ENCODE measurements at places on chromosomes 4 and X.

- no peak for DNase-seq
These were observed 35.4 kb upstream of the SORCS2 start for GRCh38 chr4:7156761-7157488.

- DNase-seq, result no peak
These were observed 33.2 kb upstream of the BMP15 start for GRCh38 chrX:50877310-50877709.

GRCh38 chr4:116899561-116899960, 185.8 kb downstream of the TRAM1L1 start:
- DNase-seq, result no peak

- no peak for DNase-seq
These were observed 105.5 kb upstream of the PSAPL1 start for GRCh38 chr4:7540206-7540605.

- no peak for DNase-seq
These were observed 670.3 kb downstream of the IL1RAPL1 start for GRCh38 chrX:29257521-29257920.

DNA sequence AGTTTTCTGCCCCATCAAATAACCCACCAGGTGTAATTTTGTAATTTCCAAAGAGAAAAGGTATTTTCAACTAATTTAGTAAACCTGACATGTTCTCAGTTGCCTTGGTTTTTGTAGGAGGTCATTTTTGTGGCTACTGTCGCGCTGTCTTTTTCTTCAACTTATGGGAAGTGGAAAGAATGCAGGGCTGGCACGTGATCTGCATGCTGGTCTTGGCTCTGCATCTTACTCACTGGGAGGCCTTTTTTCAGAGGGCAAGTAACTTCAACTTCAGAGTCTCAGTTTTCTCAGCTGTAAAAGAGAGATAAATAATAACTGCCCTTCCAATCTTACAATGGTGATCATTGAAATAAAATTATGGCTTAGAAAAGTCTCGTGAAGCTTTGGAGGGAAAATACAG, 109.9 kb upstream of the SMIM10 start:
- no peak for DNase-seq

- no peak for DNase-seq
These were observed 136.5 kb downstream of the RBM47 start for GRCh38 chr4:40493160-40493559.

DNA sequence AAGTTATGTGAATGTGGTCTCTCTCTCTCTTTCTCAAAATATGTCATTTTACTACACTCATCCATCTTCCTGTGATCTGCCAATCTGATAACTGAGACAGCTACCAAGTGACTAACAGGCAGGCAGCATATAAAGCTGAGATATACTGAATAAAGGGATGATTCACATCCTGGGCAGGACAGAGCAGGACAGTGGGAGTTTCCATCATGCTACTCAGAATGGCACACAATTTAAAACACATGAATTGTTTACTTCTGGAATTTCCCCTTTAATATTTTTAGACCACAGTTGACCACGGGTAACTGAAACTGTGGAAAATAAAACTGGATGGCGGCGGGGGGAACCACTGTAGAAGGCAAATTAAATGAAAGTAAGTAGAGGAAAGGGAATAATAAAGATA, 58.6 kb upstream of the DCTD start:
- no peak for DNase-seq

DNA sequence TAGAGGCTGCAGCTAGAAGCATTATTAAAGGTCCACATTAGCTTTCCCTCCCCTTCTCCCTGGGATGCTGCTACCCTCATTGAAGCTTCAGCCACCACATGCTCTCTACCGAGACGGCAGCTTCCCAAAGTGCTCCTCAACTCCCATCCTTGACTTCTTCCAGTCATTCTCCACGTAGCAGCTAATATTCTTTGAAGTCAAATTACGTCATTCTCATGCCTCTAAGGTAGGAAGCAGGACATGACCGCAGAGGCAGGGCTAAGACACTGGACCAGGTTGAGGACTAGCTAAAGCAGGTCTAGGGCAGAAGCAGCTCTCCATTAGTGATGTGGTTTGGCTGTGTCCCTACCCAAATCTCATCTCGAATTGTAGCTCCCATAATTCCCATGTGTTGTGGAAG, 128.3 kb downstream of the SHOX start:
- DNase-seq, result no peak

GRCh38 chr4:88706574-88706973, 8.9 kb upstream of the NAP1L5 start:
- DNase-seq, result no peak

- no peak for DNase-seq
These were observed 68.4 kb downstream of the PSAPL1 start for GRCh38 chr4:7366180-7366945.

- DNase-seq, result no peak
These were observed 1.1 kb downstream of the MOB1B start for GRCh38 chr4:70903291-70903603.

- no peak for DNase-seq
These were observed 63.7 kb upstream of the VEGFC start for GRCh38 chr4:176856421-176856820.

GRCh38 chrX:103699243-103699642, 11.5 kb upstream of the TMEM31 start:
- DNase-seq, result no peak

DNA sequence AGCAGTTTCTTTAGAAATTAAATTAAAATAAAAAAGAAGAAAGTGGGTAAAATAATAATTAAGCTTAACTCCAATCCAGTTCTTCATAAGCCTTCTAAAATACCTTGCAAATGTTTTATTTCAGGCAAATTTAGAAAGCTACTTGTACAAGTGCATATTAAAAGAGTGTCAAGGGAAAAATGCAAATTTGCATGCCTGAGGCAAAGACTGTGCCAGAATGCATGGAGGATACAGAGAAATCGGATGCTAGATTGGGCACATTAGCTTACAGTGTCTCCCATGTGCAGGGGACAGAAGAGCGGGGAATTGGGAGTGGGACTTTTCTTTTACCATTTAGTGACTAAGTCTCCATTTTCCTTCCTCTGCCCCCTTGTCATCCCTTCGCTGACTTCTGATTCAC, 173.0 kb upstream of the NWD2 start:
- no peak for DNase-seq

DNA sequence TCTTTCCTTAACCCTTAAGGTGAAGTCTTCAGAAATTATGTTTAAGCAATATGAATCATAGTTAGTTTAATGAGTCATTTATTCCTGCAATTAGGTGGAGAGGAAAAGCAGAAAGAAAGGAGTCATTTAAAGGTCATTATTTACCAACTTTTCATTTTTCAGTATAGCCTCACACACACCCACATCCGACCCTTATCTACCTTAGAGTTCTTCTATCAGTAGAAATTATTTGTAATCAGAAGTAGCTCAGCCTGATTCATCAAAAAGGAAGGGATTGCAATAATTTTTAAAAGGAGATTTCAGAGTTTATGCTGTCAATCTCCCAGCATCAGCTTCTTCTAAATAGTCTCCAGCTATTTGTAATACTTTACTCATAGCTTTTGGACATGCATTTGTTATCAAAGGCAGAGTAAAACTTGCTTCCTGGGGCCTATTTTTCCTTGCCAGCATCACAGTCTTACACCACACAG, 5.9 kb downstream of the ANXA10 start:
- DNase-seq, result no peak

- no peak for DNase-seq
These were observed 302.9 kb downstream of the ARHGAP10 start for GRCh38 chr4:148034813-148035212.

- DNase-seq, result no peak
These were observed 351.2 kb downstream of the TRAM1L1 start for GRCh38 chr4:116734178-116734577.

- DNase-seq, result no peak
These were observed 27.4 kb upstream of the CCSER1 start for GRCh38 chr4:90099812-90100211.

DNA sequence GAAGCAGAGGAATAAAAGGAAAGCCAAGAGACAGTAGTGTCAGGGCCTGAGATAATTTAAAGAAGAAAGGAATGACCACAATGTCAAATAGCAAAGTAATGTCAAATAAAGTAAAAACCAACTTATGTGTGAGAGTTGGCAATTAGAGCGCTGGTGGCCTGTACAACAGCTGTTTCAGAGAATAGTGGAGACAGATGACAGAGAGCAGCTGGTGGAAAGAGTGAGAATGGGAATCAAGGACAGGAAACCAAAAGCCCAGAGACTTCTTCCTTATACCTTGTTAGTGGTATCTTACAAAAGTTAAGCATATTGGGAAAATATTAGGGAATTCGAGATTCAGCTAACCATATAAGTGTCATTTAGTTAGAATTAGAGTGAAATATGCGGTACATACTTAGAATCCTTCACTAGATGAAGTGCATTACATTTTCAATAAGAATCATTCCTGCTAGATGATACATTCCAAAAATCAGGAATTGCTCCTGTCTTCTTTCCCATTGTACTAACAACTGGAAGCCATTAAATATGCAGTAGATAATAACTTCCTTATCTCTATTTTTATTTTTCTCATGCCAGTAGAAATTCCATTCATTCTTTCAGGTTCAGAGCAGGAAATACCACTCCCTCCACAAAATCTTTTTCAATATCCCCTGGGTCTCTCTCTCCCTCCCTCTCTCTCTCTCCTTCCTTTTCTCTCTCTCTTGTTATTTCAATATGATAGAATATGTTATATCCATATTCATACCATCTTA, 525.4 kb downstream of the CENPC start:
- no peak for DNase-seq

GRCh38 chr4:88705805-88706492, 8.3 kb upstream of the NAP1L5 start:
- DNase-seq, result no peak

GRCh38 chr4:73673286-73673685, 53.0 kb upstream of the RASSF6 start:
- no peak for DNase-seq

- no peak for DNase-seq
These were observed 125.4 kb downstream of the PDLIM5 start for GRCh38 chr4:94577136-94577535.

DNA sequence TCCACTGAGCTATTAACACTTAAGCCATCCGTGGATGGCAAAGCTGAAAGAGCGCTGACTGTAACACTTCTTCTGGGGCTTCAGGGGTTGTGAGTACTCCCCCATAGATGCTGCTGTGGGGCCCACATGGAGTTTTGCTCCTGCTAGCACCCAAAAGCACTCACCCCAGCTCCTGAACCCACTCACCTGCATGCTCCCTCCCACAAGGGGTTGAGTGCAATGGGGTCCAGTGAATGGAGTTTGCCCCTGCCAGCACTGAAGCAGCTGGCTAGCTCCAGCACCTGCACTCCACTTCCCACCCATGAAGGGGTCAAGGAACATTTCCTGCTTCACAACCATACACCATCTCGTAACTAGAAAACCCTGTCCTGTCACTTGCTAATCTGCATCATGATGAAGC, 78.9 kb downstream of the IL21 start:
- DNase-seq, result no peak

GRCh38 chr4:141330616-141331015, 109.9 kb downstream of the ZNF330 start:
- DNase-seq, result no peak

- no peak for DNase-seq
These were observed 214.1 kb downstream of the THOC2 start for GRCh38 chrX:123518791-123519190.

- DNase-seq, result no peak
These were observed 237.4 kb downstream of the DCLK2 start for GRCh38 chr4:150315691-150316090.

- no peak for DNase-seq
These were observed 43.0 kb upstream of the PDLIM5 start for GRCh38 chr4:94408549-94409374.

DNA sequence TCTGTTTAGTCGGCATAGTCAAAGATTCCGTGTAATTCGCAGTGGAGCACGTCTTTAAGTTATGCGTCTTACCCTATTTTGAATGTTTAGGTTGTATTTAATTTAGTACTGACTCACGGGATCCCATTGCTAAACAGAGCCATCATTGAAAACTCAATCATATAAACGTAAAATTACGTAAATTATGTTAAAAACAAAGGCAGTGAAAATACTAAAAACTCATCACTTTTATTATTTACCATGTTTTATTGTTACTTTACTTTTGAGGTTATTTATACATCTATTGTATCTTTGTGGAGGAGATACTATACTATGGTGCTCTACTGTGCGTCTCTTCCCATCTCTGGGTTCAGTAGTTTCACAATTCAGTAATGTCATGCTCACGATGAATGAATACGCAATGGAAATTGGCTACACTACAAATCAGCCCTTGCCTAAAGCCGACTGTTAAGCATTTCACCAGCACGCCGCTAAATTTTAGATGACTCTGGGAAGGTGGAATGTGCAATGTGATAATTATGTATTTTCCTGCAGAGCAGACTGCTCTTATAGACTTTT, 944 bp downstream of the FUNDC2 start:
- no peak for DNase-seq

- no peak for DNase-seq
These were observed 85.5 kb upstream of the ACSL1 start for GRCh38 chr4:184911310-184911709.

- no peak for DNase-seq
These were observed 1446.0 kb downstream of the FSTL5 start for GRCh38 chr4:160717848-160718247.

DNA sequence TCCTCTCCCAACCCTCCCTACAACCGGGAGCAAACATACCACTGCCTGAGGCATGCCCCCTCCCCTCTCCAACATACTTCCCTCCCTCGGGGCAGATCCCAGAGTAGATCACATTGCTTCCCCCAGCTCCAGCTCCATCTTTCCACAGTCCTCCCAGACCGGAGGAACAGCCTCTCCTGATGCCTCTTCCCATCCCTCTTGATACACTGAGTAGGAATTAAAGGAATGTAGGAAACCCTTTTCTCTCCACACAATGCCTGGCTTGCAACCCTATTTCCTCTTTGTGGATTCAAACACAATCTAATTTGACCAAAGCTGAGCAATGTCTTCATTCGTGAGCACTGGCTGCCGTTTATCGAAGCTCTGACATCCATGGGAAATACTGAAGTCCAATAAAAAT, 339.8 kb downstream of the BCOR start:
- DNase-seq, result no peak

GRCh38 chr4:186820391-186820891, 96.8 kb upstream of the FAT1 start:
- no peak for DNase-seq

DNA sequence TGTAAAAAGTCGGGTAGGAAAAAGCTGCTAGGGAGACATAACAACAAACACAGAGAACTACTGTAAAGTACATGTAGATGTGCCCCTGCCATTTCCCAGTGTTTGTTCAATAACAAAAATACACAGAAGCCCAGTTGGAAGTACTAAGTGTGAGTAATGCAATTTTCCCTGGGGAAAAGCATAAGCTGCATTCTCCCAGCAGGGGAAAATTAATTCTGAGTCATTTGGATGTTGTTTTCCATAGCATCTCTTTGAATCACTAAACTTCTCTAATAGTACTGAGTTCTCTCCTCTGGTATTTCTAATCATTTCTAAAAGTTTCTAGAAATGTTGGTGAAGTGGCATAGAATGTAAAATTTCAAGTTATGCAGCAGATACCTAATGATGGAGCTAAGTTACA, 1114.9 kb downstream of the C4orf33 start:
- DNase-seq, result no peak

GRCh38 chr4:184825896-184826690, at the start of gene ACSL1:
Gene ACSL1 (minus strand): TSS chr4:184825968. CDS start chr4:184803514, 22,454 bp downstream.
- peak; percentile 67 for DNase-seq

Data from activated CD4-positive, CD25-positive, alpha-beta regulatory T cell (primary cell).